T-cell (primary cell): ENCODE measurements at places on chromosomes 16 and 17.

DNA sequence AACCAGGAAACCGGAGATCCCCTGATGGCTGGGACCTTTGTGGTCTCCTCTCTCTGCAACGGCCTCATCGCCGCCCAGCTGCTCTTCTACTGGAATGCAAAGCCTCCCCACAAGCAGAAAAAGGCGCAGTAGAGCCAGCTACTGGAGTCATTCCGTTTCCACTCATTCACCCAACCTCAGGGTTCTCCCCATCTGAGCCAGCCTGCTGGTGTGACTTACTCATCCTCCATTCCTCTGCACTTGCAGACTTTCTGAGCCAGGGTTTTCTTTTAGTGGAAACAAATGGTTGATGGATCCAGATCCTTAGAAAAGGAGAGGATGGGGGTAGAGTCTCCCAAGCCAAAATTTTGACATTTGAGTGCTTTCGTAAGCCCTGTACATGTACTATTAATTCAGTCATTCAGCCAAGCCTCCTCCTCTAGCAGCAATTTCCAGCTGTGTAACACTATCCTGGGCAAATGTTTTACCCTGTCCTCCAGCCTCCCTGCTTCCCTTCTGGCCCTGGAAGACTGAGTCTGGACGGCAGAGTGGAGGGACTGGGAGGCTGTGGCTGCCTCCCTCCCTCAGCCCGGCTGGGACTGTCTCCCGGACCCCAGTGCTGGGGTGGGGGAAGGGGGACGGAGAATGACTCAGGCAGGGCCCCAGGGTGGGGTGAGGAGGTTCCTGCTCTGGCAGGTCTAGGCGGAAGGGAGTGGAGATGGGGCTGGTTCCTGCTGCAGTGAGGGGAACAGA lies 2.3 kb downstream of the SOX15 start:
- H3K36me3 ChIP-seq, result peaks cover 48% of the 10 kb centered on the region
- peaks cover 39% of the 10 kb centered on the region for H3K4me1 ChIP-seq
- no peak for DNase-seq
- H3K4me3 ChIP-seq, result no peak overlapping the region
- H3K27ac ChIP-seq, result no peak overlapping the region

GRCh38 chr16:54812229-54812628 lies 118.4 kb upstream of the IRX5 start:
- H3K27ac ChIP-seq, result no peak overlapping the region
- no peaks in the 10 kb centered on the region for H3K27me3 ChIP-seq
- DNase-seq, result no peak

DNA sequence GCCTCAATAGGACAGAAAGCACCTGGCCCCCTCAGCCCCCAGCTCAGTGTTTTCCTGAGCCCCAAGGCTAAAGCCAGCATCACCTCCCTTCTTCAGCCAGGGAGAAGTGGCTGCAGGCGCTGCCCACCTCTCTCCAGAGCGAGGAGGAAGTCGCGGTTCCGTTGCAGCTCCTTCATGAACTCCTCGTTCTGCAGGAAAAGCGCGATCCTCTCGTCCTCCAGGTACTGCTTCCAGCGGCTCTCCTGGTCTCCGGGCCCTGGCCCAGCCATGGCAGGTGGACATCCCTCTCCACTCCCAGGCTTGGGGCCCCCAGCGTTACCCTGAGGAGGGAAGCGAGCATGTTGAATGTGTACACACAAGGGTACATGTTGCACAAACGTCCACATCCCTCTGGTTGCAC lies 22.7 kb upstream of the MRPS23 start:
- peaks cover 56% of the 10 kb centered on the region for H3K27me3 ChIP-seq
- no peak overlapping the region for H3K4me3 ChIP-seq
- peaks cover 5% of the 10 kb centered on the region for H3K4me1 ChIP-seq
- H3K36me3 ChIP-seq, result no peaks in the 10 kb centered on the region

DNA sequence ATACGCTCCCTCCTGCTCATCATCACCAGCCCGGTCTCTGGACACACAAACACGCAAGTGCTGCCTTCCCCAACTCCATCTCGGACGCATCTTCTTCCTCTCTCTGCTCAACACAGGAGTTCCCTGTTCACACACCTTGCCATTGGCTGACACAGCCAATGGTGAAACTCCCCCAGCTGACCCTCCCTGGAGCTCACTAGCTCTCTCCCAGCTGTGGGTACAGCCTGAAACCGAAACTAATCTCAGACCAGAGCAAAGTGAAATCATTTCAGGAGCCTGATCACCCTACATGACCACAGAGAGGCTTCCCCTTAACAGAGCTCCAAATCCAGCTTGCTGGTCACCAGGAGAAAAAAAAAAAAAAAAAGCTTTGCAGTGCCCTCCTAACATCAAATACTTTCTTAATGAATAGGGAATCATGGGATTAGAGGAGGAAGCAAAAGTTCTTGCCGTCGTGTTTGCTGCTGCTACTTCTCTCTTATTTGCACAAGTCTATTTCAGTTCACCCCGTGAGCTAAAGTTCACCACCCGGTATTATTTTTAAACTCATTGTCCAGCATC lies 8.3 kb downstream of the CUEDC1 start:
- peaks cover 2% of the 10 kb centered on the region for H3K27me3 ChIP-seq
- DNase-seq, result peak; percentile 57
- no peak overlapping the region for H3K27ac ChIP-seq
- H3K36me3 ChIP-seq, result no peaks in the 10 kb centered on the region

DNA sequence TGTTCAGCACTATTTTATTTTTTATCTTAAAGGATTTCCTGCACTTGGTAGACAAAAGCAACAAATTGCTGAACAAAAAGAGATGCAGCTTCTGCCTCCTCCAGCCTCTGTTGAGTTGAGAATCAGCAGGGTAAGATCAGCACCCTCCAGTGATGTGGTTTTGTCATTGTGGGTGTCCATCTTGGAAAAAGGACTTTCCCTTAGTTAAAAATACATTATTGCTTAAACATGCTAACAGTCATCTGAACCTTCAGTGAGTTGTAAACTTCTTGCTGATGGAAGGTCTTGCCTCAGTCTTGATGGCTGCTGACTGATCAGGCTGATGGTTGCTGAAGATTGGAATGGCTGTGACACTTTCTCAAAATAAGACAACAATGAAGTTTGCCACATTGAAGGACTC lies 101.2 kb downstream of the PHKB start:
- H3K27me3 ChIP-seq, result no peaks in the 10 kb centered on the region
- no peaks in the 10 kb centered on the region for H3K36me3 ChIP-seq
- no peak overlapping the region for H3K27ac ChIP-seq
- no peak for DNase-seq

DNA sequence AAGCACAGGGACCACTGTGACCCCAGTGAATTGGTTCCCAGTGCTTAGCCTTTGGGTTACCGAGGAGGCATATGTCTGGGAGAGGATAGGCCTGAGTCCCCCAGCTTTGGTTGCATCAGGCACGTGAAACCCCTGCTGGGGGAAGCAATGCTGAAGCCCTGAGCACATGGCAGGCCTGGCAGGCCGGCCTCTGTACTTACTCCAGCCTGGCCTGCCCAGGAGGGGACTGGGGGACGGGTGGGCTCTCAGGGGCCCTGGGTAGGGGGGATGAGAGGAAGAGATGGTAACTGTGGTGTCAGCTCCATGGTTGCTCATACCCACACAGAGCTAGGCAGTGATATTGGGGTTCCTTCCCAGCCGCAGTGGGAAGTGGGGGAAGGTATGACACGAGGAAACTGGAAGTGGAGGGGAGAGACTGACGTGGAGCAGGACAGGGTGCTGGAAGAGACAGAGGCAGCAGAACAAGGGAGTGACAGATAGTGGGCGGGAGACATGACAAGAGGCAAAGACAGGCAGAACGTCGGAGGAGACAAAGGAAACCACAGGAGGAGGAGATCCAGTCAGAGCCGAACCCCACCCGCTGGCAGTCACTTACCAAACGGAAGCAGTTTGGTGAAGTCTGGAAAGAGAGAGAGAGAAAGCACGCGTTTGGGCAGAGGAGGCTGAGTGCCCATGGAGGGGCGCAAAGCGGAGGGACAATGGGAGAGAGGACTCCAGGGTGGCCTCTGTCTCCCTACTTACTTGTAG lies 9.1 kb downstream of the TMEM208 start:
- H3K36me3 ChIP-seq, result peaks cover 28% of the 10 kb centered on the region
- no peak overlapping the region for H3K4me3 ChIP-seq

GRCh38 chr16:48272837-48273421 lies 25.6 kb upstream of the ABCC11 start:
- no peaks in the 10 kb centered on the region for H3K27me3 ChIP-seq
- H3K4me3 ChIP-seq, result no peak overlapping the region
- no peaks in the 10 kb centered on the region for H3K4me1 ChIP-seq
- H3K27ac ChIP-seq, result no peak overlapping the region

GRCh38 chr16:2244301-2244700 lies 7.1 kb downstream of the ECI1 start:
- DNase-seq, result no peak
- peaks cover 42% of the 10 kb centered on the region for H3K36me3 ChIP-seq
- no peak overlapping the region for H3K27ac ChIP-seq
- no peaks in the 10 kb centered on the region for H3K4me1 ChIP-seq
- no peaks in the 10 kb centered on the region for H3K27me3 ChIP-seq

DNA sequence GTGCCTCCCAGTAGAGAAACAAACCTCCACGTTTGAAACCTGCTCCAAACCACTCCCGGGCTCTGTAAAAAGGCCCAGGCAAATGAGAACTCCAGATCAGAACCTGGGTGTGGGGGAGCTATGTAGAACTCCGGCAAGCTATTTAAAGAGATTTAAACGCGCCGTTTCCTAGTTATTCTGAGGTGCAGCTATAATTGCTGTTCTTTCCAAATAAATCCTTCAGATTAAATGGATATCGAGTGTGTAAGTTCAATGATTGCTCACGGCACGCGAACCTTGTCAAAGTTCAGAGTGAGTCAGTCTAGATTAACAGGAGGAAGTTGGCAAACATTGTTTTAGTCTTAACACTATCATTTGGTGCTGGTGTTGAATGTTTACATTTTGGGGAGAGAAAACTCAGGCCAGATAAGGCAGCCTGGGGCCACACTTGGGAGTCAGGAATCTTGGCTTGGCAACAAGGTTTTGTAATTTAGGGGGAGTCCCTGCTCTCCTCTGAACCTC lies 92.9 kb upstream of the SALL1 start:
- H3K4me1 ChIP-seq, result no peaks in the 10 kb centered on the region
- no peaks in the 10 kb centered on the region for H3K36me3 ChIP-seq
- H3K4me3 ChIP-seq, result no peak overlapping the region
- no peaks in the 10 kb centered on the region for H3K27me3 ChIP-seq
- DNase-seq, result no peak
- no peak overlapping the region for H3K27ac ChIP-seq

DNA sequence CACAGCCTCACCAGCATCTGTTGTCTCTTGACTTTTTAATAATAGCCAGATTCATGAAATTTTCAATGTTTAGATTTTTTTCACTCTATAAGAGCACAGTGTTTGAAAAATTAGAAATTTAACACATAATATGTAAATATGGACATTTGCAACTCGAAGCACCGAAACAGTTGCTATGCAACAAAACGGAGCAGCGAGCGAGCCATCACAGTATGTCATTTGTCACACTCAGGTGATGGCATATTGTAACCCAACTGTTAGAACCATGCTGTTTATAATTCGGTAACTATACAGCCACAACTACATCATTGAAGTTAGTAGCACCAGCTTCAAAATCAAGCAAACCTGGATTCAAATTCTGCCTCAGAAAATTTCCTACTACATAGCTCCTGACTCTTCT lies 410.8 kb downstream of the NPIPA8 start:
- H3K36me3 ChIP-seq, result no peaks in the 10 kb centered on the region
- H3K4me3 ChIP-seq, result no peak overlapping the region
- H3K27ac ChIP-seq, result no peak overlapping the region

DNA sequence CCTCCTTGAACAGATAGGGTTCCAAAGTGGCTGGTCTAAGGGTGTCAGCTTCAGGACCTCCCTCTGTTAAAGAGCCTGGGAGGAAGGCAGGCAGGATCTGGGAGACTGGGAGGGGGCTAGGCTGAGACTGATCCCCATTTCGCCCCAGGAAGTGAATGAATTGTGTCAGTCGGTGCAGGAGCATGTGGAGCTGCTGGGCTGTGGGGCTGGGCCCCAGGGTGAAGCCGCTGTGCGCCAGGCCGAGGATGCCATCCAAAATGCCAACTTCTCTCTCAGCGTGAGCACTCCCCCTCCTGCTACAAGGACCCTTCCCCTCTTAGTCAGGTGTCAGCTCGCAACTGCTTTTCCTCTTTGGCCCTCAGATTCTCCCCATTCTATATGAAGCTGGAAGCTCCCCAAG lies 6.1 kb downstream of the CARMIL2 start:
- DNase-seq, result no peak
- no peaks in the 10 kb centered on the region for H3K27me3 ChIP-seq
- no peak overlapping the region for H3K4me3 ChIP-seq
- peaks cover 84% of the 10 kb centered on the region for H3K36me3 ChIP-seq
- no peaks in the 10 kb centered on the region for H3K4me1 ChIP-seq

DNA sequence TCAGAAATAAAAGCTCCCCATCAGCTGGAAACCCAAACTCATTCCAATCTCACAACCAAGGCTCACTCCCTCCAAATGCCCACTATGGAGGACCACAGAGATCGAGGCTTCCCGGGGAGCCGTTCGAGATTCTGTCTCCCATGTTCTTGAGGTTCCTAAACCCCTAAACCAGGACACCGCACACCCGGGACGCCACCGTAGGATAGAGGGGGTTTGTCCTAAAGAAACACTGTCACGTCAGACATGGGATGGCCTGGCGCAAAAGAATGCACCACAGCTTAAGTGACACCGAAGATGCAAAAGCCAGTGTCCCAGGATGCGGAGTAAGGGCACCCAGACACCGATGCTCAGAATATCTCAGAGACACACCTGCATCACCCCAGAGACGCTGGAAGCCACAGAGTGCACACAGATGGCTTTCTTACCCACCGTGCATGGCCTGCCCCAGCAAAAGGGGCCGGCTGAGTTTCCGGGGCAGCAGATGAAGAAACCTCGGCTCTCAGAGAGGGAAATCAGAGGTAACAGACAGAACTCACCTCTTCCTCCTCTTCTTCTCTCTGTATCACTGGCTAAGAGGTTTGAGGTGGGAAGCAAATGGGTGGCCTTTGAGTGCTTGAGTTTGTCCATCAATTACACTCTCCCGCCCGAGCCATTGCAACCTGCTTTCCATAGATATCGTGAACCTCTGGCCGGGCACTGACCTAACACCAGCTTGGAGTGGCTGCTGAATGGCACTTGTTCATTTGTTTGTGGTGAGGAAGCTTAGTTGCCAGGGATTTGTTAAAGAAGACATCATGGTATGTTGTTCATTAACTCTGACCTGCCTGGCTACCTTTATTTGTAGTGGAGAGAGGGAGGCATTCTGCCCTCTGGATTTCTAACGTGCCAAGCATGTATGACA lies 65.1 kb upstream of the TNRC6C start:
- no peaks in the 10 kb centered on the region for H3K27me3 ChIP-seq
- no peaks in the 10 kb centered on the region for H3K36me3 ChIP-seq
- H3K4me1 ChIP-seq, result peaks cover 3% of the 10 kb centered on the region
- no peak for DNase-seq
- H3K27ac ChIP-seq, result no peak overlapping the region
